ENCODE measurements at places on chromosomes 12 and 14.

DNA sequence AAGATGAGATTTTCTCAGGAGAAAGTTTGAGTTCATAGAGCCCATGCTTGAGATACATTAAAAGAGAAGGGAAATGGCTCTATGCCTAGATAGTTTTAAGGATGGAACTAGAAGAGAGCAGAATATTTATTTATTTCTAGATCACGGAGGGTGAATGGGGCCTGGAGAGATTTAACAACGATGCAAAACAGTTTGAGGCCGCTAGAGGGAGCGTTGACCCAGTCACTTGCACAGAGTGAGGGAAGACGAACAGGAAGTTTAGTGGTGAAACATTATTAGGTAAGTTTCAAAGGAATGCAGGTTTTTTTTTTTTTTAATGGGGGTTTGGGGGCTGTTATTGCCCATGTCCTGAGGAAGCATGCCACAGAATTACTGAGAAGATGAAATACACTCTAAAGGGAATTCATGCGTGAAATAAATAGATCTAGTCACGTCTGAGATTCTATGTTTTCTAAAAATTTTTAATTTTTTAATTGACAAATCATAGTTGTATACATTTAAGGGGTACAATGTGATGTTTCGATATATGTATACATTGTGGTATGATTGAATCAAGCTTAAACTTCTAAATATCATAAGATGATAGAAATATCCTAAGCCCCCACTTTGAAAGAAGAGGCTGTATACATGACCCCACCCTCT, 14.8 kb upstream of the PPP1R1A start:
- DNase-seq, result peak; percentile 69

DNA sequence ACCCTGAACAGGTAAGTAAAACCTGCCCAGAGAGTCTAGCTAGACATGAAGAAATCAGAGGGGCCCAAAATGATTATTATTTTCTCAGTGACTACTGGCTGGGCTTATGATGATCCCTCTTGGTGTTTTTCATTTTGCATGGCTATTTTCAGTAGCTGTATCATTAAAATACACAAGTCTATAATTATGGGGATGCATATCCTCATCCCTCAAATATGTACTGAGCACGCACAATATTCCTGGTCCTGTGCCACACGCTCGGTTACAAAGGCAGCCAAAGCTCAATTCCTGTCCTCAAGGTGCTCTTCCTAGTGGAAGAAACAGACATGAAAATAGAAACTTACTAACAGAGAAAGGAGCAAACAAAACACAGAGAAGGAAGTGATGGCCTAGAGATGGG, 180.0 kb downstream of the DAD1 start:
- no peak for DNase-seq

- no peak for DNase-seq
Observed at GRCh38 chr12:123991372-123991951, 18.4 kb downstream of the ZNF664 start.

- DNase-seq, result no peak
Observed at GRCh38 chr12:104220931-104221330, 5.4 kb downstream of the TXNRD1 start.

DNA sequence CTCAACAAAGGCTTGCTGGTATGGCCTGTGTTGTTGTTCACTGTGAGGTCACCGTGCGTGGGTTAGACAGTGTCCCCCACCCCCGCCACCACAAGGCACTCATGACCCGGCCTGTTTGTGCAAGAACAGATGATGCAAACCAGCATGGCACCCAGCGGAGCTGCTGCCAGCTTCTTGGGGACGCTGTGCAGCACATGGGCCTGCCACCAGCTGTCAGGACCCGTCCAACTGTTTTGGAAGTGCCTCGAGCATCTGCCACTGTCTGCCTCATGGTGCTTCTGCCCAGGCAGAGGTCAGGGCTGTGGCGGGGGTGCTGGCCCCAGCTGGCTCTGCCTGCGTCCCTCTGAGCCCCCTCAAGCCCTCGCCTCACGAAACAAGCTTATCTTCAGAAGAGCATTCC, 1.5 kb downstream of the ASB2 start:
- no peak for DNase-seq

DNA sequence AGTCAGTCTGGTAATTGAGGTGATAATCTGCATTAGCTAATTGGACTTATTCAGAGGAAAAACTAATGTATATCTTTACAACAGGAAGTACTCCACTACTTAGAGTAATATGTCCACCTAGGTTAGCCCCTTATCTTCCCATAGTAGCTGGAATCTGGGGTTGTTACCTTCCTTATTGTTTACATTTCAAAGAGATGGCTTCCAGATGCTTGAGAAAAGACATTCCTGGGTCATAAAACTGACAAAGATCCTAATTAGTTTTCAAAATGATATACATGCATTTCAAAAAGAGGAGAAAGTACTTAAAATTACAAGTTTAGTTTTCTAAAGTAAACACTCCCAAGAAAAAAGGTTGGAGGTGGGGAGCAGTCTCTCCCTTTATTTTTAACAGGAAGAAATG, 78.1 kb downstream of the RPL10L start:
- DNase-seq, result no peak

DNA sequence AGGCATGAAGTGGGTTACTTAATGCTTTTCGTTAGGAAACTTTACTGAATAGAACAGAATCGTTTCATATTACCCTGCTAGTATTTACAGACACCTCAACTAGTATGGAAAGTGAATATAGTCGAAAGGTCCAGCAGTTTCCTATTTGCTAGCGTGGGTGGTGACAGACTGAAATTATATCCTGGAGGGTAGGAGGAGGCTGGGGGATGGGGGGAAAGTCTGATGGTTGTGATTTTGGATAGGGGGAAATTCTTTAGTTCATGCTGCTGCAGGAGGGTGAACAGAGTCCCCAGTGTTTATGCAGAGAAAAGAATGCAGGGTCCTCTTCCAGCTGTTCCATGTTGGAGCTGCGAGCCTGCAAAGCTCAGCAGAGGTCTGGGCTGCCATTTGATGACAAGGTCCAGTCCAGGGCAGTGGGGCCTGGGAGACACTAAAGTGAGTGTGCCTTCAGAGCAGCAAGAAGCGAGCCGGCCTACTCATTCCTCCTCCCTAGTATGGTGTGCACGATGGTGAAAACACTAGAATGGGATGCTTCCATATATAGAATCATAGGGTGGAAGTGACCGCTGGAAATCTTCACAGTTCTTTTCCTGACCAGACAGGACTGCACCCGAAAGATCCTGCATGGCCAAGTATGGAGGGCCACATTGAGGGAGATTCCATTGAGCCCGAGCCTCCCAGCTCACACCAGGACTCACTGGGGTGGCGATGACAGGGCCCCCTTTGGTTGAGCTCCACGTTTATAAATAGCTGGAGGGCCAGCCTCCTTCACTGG, 2.1 kb downstream of the SAMD4A start:
- DNase-seq, result peak; percentile 49

- DNase-seq, result peak; percentile 63
Observed at GRCh38 chr12:5577211-5577612, 145.3 kb downstream of the NTF3 start.

GRCh38 chr12:81083906-81084513, 6.1 kb downstream of the ACSS3 start:
- no peak for DNase-seq

DNA sequence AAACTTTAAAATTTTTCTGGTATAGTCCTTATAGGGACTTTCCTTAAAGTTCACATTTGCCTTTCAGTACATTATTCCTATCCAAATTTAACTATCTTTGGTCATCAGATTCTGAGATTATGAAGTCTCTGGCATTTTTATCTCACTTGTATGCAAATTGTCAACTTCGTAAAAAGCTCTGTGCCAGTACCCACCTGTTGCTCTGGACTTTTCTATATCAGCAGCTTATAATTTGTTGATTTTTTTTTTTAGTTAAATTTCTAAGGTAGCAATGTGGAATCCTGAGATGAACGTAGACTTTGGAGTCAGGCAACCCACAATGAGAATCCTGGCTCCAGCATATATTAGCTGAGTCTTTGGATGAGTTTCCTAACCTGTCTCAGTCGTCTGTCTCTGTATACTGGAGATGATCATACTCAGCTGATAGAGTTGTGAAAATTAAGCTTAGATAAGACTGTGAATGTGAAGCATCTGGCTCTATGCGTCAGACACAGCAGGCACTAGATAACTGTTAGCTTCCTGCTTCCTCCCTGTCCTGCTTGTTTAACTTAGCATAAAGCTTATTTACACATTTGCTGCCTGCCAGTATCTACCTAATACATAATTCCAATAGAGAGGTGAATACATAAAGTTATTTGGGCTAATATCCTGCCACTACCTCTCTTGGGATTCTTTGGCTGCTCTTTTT, 59.8 kb downstream of the MARK3 start:
- peak; percentile 37 for DNase-seq
